Endothelial cell of umbilical vein (primary cell): ENCODE measurements at places on chromosomes 6 and 20. TPM values are rescaled to one million over a fixed set of nuclear protein-coding genes. Genes with fewer than 3 reads are reported as not detected.

Gene NKAIN2
- total RNA-seq = 2.1 TPM in 1 of 2 replicates, not detected in the other

Gene KHDRBS2
- not detected in 2 replicates for total RNA-seq

Gene TFAP2C
- total RNA-seq = not detected in 2 replicates

DNA sequence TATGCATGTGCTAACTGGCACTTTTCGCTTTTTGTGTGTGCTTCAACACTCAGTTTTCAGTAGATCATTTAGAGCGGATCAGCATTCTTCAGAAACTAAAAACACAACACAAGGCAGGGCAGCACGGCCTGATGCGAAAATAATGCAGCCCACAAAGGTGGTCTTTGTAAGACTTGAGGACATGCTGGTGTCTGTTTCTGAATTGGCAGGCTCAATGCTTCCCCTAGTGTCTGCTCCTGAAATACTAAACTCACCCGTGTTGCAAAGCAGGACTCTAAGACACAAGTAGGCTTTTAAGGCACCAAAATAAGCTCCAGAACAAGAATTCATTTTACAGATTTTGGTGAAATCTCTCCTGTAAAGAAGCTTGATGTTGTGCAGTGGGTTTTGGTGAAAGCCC is 676.5 kb downstream of the TENT5A start:
- H3K27ac ChIP-seq = no peak overlapping the region
- H3K4me1 ChIP-seq = no peaks in the 10 kb centered on the region
- no peaks in the 10 kb centered on the region for H3K36me3 ChIP-seq
- no peak overlapping the region for H3K4me3 ChIP-seq
- H3K27me3 ChIP-seq = no peaks in the 10 kb centered on the region

DNA sequence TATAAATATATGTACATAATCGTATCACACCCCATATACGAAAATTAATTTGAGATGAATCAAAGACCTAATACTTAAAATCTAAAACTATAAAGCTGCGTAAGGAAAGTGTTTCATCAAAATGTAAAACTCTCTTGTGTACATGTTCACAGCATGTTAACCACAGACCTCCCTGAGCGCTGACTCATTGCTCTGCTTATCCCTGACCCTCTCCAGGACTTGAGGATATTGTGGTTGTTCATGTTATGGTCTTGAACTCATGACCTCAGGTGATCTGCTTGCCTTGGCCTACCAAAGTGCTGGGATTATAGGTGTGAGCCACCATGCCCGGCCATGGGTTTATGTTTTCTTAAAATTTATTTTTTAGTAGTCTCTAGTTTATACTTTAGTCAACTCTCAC is 14.2 kb downstream of the FAM83B start:
- no peaks in the 10 kb centered on the region for H3K36me3 ChIP-seq
- peaks cover 2% of the 10 kb centered on the region for H3K27me3 ChIP-seq
- DNase-seq = no peak
- no peak overlapping the region for H3K4me3 ChIP-seq
- H3K4me1 ChIP-seq = no peaks in the 10 kb centered on the region

GRCh38 chr6:10613077-10613476 is 81.3 kb downstream of the C6orf52 start:
- no peaks in the 10 kb centered on the region for H3K27me3 ChIP-seq
- DNase-seq = no peak
- no peaks in the 10 kb centered on the region for H3K36me3 ChIP-seq
